ELR (cell line): ENCODE measurements at places on chromosomes 11 and 22.

GRCh38 chr11:111736621-111737443, 29.4 kb downstream of the PPP2R1B start:
- no peak for DNase-seq

DNA sequence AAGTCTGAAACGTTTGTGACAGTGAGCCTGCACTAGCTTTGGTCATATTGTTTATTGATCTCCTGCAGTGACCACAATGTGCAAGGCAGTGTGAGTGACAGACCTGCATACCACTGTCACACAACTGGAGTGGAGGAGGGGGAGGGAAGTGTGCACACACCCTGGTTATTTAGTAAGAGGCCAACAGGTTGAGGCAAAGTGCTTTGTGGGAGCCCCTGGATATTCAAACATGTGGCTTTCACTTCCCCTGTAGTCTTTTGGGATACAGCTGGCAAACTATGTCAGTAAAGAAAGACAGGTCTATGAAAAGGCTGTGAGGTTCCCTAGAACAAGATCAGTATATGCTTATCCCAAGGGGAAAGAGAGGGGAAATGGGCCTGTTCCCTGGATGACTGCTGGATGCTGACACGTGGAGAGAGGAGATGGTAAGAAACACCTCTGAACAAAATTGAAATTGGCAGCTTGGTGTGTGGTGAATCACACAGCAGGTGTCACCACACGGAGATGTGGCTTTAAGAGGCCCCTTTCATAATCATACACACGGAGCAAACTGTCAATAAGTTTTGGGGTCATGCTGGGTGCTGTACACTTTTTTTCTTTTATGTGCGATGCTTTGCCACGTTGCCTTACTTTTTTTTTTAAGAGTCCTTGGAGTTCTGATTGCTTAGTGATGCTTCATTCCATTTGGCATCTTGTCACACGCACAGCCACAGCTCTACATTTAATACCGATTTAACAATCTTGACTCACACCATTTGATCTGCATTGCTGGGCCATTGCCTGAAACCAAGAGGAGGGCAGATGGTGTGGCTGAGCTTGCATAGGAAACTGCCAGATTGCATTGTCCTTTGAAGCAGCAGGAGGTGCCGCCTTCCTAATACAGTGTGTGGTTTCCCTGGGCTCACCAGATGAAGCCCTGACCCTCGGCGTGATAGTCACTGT, 11.3 kb downstream of the OSBP2 start:
- peak; percentile 62 for DNase-seq

GRCh38 chr11:28228196-28228895, 120.2 kb downstream of the METTL15 start:
- peak; percentile 50 for DNase-seq

DNA sequence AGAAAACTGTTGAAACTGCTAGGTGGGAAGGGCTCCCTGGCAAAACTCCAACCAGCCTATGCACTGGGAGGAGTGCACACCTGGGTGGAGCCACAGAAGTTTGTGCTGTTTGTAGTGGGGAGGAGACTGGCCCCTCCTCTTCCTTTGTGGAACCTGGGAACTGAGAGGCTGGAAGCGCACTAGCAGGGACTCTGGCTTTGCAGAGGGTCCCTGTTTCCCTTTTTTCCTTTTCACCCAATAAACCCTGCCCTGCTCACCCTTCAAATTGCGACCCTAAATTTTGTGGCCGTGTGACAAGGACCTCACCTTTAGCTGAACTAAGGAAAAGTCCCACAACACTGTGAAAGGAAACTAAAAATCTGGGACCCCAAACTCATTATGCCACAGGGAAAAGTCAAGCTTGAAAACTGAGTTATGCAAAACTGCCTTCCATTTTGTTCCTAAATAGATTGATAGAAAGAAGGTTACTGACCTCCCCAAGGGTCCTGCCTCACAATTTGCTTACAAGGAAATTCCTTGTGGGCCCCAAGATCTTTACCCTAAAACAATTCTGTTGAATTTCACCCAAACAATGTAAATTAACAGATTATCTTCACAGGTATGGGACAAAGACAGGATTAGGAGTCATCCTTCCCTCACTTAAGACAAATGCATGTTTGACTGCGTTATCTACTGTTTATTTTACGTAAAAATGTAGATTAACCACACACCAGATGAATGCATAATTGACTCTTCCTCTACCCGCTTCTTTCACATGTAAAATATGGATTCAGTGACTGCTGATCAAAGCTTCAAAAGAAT, 81.0 kb downstream of the SLC36A4 start:
- no peak for DNase-seq

- DNase-seq: no peak
These were observed 528.4 kb downstream of the METTL15 start for GRCh38 chr11:28636566-28636965.

DNA sequence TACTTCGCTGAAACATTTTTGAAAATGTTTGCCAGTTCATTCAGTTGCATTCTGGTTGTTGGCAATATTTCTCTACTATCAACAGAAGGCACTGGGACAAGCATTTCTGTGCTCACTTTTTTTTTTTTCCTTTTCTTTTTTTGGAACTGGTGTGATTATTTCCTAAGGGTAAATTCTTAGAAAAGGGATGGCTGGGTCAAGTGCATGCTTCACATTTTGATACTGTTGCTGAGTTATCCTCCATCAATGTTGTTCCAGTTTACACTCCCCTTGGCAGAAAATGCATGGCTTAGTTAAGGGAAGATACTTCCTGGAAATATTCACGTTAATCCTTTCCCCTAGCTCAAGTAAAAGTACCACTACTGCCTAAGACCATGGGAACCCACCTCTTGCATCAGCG, 81.8 kb downstream of the OSBP2 start:
- no peak for DNase-seq

DNA sequence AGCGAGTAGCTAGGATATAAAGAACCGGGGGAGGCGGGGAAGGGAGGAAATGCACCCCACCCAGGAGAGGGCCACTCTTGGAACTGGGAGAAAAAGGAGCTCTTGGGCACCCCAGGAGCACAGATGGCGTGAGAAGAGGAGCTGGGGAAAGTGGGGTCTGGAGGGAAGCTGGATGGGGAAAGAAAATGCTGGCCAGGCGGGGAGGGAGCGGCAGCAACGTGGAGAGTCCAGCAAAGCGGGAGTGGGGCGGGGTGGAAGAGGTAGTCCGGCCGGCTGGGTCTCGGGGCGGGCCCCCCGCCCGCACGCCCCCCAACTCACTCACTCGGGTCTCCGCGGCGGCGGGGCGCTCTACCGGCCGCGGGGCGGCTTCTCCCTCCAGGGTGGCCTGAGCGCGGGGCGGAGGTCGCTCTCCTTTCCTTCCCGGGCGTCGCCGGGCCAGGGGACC, 522 bp downstream of the TOB2 start:
- peak; percentile 43 for DNase-seq
